ENCODE measurements at places on chromosomes 6 and 20.

DNA sequence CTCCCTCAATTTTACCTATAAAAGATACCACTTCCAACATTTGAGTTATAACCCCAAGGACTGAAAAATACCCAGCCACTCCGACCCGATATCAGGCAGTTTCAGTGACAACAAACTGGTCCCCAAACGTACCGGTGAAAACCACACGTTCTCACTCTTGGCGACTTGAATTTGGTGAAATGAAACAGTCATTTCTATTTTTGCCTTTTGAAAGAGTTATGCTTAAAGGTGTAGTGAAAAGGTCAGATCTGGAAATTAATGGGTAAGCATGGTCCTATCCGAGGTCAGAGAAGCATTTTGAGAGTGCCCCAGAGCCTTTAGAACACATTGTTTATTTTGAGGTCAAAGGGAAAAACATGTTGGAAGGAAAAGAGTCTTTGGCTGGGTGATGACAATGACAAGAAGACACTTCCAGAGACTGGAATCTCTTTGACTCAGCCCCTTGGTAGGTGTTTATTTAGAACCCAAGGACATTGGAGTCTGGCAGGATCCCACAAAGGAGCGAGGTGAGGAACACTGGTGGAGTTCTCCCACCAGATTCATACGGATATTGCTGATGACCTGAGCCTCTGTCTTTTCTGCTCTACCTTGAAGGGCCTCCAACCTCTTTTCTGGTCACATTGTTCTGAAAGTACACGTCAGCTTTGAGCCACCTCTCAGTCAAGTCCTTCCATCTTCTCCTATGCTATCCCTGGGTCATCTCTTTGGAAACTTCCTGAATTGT lies 235.0 kb downstream of the GMPR start:
- DNase-seq = no peak

DNA sequence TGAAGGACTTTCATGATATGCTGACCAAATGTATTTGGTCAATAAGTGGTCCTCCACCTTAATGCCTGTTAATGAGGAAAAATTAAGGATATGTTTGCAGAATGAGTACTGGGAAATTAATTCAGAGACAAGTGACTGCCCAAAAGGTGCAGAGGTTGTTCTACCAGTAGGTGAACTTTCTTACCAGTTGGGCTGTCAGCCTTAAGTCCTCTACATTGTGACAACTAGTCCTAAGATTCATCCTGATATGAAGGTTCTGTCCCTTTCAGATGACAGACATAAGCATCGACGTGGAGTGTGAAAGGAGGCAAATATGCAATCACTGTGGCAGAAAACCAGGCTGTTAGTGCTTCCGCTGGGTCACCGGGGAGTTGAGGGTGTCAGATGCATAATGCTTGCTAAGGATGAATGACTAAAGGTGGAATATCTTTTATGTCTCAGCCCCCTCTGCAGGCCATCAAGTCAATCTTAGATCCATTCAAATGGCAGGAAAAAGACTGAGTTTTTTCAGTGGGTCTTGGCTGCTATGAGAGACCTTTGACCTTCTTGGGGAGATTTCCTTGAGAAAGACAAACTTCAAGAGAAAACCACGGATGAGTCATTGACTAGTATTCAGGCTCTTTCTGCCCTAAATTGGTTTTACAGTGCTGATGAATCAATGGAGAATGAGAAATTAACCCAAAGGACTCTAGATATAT lies 226.0 kb downstream of the TPBG start:
- no peak for DNase-seq

- DNase-seq = no peak
Observed at GRCh38 chr6:94052749-94053148, 633.4 kb upstream of the EPHA7 start.

DNA sequence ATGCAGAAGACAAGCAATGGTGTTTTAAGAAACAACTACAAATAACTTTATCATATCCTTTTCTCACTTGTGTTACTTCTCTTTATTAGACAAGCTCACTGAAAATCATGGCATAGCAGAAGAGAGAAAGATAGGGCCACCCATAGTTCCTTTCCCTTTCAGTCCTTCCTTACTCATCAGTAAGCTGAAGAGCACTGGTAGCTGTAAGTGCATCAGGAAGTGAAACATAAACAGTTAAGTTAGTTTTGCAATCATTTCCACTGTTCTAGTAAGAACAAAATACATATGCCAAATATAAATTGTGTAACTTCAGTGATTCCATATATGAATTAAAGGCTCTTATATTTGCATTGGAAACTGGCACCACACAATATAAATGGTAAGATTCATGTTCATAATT lies 220.1 kb downstream of the HACE1 start:
- DNase-seq = no peak

DNA sequence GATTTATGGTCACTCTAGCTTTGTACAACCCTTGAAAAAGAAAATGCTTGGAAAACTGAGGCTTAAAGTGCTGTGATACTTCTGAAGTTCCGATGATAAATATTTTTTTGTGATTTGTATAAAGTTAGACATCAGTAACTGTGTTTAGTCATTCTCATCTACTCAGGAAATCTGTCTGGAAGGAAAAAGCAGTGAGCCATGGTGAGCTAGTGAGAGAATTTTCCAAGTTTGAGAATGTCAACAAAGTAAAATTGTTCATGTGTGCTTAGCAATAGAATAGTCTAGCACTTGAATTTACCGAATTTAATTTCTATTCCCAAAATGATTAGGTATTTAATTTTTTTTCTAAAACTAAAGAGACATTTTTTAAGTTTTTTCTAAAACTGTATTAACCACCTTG lies 41.3 kb upstream of the PLCB4 start:
- no peak for DNase-seq

DNA sequence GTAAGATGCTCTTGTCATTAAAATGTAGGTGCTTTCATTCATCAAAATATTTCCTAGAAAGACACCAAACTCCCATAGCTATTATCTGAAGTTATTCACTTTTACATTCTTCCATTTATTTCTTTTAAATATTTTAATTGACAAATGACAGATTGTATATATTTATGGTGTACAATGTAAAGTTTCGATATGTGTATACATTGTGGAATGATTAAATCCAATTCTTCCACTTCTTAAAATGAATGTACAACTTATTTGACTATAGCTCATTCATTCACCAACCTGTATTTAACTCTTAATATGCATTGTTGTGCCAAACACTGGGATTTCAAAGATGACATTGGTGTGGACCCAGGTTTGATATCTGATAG lies 41.0 kb downstream of the CCN2 start:
- no peak for DNase-seq

GRCh38 chr20:1953621-1954020 lies 40.2 kb downstream of the PDYN start:
- DNase-seq = no peak

DNA sequence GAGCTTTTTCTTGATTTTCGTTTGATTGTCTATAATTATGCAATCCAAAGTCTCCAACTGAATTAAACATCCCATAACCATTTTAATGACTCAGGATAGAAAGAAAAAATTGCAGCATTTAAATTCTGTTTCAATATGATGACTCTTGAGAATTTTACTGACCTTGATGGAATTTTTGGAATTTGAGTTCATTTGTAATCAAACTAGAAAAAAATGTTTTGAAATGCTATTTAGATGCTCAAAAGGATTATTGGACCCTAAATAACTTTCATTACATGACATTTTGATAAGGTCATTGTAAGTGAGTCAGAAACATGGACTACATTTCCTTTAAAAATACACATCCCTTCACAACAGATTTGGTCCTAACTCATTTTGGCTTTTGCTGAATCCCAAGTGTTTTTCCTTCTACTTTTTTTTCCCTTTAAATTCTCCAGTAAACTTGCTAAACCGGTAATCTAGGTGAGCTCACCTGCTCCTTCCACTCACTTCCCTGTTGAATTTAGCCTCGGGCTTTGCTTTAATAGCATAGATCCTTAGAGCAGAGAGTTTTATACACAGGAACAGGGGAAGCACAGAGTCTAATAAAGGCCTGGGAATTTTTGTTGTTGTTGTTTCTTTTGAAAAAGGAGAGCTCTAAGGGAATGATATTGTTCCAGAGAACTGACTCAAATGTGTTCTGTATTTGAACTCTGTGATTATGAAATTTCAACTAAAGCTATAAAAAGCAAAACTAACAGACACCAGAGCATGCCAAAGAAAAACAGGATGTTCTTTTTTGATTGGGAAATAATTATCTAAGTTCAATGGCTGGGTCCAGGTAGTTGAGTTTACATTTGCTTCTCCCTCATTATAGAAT lies 1088.2 kb upstream of the CITED2 start:
- peak; percentile 38 for DNase-seq

- DNase-seq = no peak
Observed at GRCh38 chr6:90631046-90631445, 44.2 kb upstream of the MAP3K7 start.

DNA sequence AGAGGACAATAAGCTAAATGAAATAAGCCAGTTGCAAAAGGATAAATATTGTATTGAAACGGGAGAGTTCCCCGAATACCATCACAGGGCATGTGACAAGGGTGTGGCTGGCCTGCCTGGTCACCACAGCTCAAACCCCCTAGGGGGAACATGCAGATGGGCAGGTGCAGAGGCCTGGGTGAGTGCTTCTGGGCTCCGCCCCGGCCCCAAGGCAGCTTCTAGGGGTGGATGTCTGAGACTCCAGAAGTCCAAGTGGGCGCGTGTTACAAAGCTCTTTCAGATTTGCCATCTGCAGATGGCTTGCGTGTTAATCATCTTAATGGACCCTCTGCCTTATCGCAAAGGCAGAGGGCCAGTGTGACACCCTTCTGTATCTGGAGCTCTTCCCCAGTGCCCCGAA lies 559.2 kb upstream of the IMPG1 start:
- no peak for DNase-seq

- no peak for DNase-seq
Observed at GRCh38 chr6:35425284-35425683, 26.9 kb upstream of the FANCE start.

GRCh38 chr6:125821825-125822281 lies 31.1 kb downstream of the NCOA7 start:
- DNase-seq = peak; percentile 7

- no peak for DNase-seq
Observed at GRCh38 chr6:161186173-161186769, 87.6 kb downstream of the AGPAT4 start.

DNA sequence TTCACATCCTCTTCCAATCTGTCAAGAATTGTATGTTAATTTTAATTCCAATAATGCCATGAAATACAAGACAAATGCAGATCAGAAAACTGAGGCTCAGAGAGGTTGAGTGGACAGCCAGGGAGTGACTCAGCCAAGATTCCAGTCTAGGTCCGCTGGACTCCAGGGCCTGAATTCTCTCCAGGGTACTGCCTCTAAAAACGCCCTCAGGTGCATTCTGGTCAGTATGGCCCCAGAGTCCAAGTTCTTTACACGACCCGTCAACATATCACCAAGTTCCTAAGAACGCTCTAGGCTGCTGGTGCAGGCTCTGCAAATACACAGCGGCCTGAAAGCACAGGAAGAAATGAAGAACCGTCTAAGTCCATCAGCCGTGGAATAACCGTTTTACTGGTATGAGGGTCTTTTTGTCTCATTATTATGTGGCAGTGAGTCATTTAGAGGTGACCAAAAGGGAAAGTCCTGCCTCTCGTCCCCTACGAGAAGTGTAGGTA lies 709 bp upstream of the ASXL1 start:
- no peak for DNase-seq

DNA sequence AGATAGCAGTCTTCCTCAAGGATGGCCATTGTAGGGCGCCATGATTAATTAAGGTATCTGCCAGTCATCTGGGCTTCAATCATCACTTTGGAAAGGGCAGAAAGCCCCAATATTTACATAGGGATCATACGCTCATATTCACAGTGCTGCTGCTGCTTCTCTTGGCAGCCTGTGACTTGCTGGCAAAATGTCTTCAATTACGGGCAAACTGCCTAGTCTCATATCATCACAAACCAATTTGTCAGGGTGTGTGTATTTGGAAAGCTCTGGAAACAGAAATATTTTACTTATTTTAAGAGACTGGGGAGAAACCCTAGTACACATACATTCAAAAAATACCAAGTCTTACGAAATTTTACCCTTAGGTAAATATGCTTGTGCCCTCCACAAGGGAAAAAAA lies 77.6 kb downstream of the SAMD5 start:
- DNase-seq = peak; percentile 26

DNA sequence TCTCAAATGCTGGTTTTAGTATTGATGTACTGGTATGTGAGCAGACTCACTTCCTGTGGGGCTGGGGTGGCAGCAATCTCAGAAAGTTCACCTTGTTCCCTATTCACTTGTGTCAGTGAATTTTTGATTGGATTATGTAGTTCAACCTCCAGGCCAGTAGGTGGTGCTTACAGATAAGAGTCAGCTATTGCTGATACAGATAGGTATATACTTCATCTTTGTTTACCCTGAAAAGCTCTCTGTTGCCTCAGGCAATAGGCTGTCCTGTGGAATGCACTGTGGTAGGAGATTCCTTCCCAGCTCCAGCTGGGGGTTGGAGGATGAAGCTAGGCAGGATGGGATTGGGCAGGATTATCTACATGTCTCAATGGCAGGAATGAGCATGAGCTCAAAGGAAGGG lies 851.2 kb upstream of the EYS start:
- DNase-seq = no peak

GRCh38 chr20:58638467-58639181 lies 12.5 kb upstream of the STX16 start:
- DNase-seq = no peak

DNA sequence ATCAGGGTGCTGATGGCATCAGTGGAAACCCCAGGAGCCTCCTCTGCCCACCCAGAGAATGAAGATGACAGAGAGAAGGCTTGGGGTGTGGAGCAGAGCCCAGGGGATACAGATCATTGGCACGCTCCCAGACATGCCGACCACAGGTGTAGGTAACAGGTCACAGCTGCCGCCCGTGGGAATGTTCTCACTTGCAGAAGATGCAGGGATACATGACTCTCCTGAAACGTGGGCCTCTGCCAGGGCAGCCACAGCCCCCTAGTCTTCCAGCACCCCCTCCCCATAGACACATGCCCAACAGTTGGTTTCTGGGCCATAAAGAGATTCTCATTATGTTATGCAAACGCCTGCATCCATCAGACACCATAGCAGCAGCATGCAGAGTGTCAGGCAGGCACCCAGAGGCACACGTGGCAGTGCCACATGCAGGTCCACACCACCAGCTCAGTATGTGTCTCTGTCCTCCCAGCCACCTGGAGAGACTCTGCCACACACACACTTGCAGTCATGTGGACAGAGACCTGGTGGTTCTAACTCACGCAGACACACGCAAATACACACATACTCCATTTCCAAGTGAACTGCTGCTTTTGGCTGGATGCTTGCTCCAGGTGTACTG lies 45.5 kb downstream of the LRFN2 start:
- DNase-seq = no peak

- no peak for DNase-seq
Observed at GRCh38 chr20:63126876-63127699, 88.8 kb downstream of the YTHDF1 start.

All from NCI-H1105 (cell line).